ENCODE measurements at places on chromosomes 6 and 20.

DNA sequence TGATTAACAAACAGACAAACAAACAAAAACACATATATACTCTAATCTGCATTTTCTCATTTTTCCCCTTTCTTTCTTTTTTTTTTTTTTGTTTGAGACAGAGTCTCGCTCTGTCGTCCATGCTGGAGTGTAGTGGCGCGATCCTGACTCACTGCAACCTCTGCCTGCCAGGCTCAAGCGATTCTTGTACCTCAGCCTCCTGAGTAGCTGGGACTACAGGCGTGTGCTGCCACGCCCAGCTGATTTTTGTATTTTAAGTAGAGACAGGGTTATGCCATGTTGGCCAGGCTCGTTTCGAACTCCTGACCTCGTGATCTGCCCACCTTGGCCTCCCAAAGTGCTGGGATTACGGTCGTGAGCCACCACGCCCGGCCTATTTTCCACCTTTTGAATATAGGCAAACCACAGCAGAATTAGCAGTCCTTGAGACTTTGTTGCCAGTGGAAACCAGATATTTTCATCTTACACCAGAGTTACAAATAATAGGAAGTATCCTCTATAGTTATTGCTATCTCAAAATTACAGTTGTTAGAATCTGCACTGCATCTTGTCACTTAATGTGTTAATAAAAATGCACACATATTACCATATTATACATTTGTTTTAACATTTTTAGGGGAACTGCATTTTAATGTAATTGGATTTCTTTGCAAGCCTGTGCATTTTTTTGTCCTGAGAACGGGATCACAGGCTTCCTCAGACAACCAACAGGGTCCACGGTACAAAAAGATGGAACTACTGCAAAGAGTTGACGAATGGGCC lies 208.2 kb upstream of the ZNF217 start:
- DNase-seq: no peak

- DNase-seq: no peak
These were observed 109.9 kb upstream of the TIAM2 start for GRCh38 chr6:154885214-154885613.

GRCh38 chr6:56293781-56294180 lies 46.4 kb upstream of the COL21A1 start:
- DNase-seq: no peak

GRCh38 chr6:151209071-151209831 lies 30.5 kb upstream of the AKAP12 start:
- no peak for DNase-seq

DNA sequence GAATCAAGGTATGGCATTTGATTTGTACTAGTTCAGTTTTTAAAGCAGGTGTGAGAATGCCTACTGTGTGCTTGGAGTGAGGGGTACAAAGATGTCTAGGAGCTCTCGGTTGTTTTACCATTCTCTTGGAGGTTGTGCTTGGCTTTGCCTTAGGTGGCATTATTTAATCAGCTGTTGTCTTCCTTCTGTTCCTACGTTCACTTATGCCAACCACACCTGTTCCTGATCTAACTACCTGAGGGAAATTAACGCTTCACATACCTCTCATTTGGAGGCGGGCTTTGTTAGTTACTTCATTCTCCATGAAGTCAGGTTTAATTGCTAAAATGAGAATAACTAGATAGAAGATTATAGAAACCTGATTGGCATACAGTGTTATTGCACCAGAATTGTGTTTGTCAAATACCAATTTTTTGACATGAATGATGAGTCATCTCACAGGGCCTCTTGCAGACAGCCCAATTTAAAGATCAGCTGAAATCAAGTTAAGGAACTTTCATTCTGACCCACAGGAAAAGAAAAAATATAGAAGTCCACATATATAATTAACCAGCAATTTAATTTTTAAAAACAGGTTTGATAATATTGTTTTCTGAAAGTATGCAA lies 24.8 kb upstream of the PBOV1 start:
- DNase-seq: no peak

GRCh38 chr6:148027201-148027600 lies 315.4 kb upstream of the SASH1 start:
- DNase-seq: no peak

DNA sequence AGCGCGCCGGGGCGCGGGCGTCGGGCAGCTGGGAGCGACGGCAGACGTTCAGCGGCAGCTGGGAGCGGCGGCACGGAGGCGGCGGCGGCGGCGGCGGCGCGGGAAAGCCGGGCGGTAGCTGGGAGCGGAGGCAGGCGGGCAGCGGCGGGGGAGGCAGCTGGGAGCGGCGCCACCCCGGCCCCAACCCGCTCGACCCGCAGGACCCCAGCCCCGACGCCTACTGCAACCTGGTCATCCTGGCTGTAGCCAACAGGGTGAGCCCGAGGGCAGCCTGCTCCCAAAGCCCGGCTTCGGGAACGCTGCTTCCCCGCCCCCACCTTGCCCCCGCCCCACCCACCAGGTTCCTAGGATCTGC lies 8.9 kb downstream of the CCM2L start:
- DNase-seq: no peak

GRCh38 chr6:4668271-4669179 lies 107.7 kb upstream of the CDYL start:
- no peak for DNase-seq

GRCh38 chr6:31158863-31159855 lies 770 bp downstream of the TCF19 start:
- DNase-seq: no peak

- DNase-seq: no peak
These were observed 5.0 kb upstream of the PXDC1 start for GRCh38 chr6:3756546-3756945.

DNA sequence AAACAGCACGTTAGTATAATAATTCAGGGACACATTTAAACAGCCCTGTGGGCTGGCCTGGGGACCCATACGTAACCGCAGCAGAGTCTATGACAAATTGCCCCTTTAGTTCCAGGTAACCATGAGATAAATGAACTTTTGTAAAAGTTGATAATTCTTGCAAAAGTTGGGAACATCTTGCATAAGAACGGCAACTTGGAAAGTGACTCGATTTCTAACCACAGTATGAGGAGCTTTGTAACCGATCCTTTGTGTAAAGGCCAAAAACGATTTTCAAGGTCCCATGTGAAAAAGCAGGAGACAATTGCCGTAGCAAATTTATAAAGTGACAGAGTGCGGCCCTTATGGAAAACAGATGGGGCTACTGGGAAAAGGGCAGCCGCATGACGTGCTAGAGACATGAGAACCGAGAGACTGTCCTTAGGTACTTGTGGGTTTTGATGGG lies 81.6 kb downstream of the PSMG4 start:
- DNase-seq: no peak

Data from hypothalamus (tissue), 51 donors.